Astrocyte of the hippocampus (primary cell): ENCODE measurements at places on chromosomes 2 and 18.

- DNase-seq, result no peak
Observed at GRCh38 chr2:175318542-175318941, 137.0 kb upstream of the ATP5MC3 start.

DNA sequence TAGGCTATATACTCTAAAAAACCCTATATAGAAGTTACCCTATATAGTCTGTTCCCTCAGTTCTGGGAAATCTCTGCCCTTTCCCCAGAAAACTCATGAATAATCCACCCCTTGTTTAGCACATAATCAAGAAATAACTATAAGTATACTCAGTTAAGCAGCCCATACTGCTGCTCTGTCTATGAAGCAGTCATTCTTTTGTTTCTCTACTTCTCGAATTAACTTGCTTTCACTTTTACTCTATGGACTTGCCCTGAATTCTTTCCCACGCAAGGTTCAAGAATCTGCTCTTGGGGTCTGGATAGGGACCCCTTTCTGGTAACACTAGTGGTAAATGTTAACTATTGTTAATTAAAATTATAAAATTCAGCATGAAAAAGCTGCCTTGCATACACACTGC is 17.4 kb upstream of the AP1S3 start:
- no peak for DNase-seq

DNA sequence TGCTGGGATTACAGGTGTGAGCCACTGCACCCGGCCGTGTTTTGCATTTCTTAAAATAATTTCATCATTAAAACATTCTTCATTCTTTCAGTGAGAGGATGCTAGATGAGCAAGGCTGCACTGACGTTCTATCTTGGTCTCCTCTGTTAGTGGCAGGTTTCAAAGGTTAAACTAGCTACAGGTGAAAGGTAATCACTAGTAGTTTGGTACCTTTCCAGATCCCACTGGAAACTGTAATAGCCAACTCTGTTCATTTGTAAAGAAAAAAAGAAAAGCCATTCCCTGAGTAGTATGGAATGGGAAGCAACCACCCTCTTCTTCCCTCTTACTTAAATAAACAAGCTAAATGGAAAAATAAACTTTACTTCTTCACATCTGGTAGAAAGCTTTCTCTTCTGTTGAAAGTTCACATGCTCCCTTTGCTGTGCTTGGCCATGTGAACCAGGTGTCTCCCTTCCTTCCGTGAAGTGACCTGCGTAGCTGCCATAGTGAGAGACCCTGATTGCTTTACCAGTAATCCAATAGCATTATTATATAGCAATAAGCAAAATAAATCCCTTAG is 94.0 kb downstream of the GREB1L start:
- DNase-seq, result no peak

- DNase-seq, result no peak
Observed at GRCh38 chr2:60605866-60606265, 52.4 kb upstream of the BCL11A start.
